Coronary artery (tissue), 2 donors: ENCODE measurements at places on chromosomes 1 and 21.

- DNase-seq: peak; percentile 26
Observed at GRCh38 chr1:212652609-212653008, 44.0 kb downstream of the ATF3 start.

DNA sequence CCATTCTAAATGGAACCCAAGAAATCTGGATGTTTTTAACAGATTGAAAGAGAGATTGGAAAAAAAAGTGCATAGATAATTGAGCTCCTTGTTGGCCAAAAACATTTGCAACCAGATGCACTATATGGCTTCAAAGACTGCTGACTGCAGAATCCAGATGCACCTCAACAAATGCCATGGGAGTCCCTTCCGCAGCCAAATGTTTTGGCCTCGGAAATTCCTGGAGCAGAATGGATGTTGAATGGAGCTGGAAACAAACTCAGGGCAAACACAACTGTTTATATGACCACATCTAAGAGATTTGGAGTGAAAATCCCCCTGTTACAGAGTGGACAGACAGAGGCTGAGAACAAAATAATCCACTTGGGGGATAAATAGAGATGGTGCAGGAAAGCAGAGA lies 285.0 kb upstream of the NFIA start:
- DNase-seq: no peak

- peak; percentile 68 for DNase-seq
Observed at GRCh38 chr1:7406641-7407543, 364.2 kb upstream of the VAMP3 start.

GRCh38 chr1:151032164-151032563 lies 4.2 kb upstream of the BNIPL start:
- no peak for DNase-seq

GRCh38 chr1:247487057-247487456 lies 29.2 kb upstream of the OR2B11 start:
- DNase-seq: no peak

DNA sequence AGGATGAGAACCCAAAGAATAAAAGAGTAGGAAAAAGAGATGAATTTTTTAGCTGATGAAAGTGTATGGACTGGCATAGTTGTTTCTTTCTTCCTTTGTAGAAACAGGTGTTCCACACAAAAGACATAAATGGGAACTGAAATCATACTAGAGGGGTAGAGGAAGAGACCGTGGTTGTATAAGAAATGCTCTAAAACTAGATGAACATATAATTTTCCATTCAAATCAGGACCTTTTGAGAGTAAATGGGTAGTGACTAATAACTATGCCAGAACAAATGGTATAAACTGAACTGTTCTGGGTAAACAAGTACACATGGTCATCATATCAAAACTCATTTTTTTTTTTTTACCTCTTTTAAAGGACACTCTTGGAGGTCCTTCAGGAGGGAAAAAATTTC lies 344.2 kb downstream of the VAV3 start:
- no peak for DNase-seq

DNA sequence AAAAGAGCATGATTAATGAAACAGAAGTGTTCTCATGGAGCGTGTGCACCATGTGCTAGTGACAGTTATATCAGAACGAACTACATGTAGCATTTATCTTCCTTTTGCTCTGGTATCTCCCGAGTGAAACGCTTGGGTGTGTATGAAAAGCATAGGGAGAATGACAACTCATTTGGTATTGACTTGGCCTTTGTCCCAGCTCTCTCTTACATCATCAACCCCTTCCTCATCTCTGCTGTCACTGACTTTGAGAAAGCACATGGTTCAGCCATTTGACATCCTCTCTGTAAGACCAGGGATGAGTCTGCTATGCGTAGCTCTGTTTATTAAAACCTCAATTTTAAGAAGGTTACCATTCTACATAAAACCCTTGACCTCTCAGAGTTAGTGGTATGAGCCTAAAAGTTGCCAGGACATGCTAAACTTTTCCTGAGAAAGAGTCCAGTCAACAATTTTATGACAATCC lies 201.0 kb downstream of the NRIP1 start:
- no peak for DNase-seq

GRCh38 chr1:27632387-27633297 lies 2.3 kb downstream of the FGR start:
- no peak for DNase-seq
